Neural crest cell (in vitro differentiated cells): ENCODE measurements at places on chromosomes 11 and 22.

DNA sequence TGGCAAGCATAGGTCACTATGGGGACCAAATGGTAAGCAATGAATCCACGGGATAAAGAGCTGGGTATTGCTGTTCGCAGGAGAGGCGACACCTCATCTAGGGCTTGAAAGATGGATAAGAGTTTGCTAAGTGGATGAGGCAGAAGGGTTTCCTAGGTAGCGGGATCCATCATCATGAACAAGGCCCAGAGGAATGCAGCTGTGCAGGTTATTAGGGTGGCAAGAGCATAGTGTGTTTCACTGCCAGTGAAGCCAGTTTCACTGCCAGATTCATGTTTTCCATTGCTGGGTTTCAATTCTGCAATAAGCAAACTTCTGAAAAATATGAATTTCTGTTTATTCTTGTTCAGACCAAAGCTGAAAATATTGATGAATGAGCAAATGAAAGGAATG is 27.2 kb downstream of the WEE1 start:
- H3K36me3 ChIP-seq = no peaks in the 10 kb centered on the region
- no peaks in the 10 kb centered on the region for H3K27me3 ChIP-seq
- H3K4me1 ChIP-seq = peaks cover 11% of the 10 kb centered on the region
- H3K27ac ChIP-seq = peak overlapping the region; percentile 51
- H3K4me3 ChIP-seq = no peak overlapping the region

- peaks cover 4% of the 10 kb centered on the region for H3K4me1 ChIP-seq
- no peak overlapping the region for H3K4me3 ChIP-seq
- peaks cover 22% of the 10 kb centered on the region for H3K27me3 ChIP-seq
- no peaks in the 10 kb centered on the region for H3K36me3 ChIP-seq
- no peak overlapping the region for H3K27ac ChIP-seq
These were observed 23.6 kb downstream of the ALX4 start for GRCh38 chr11:44286268-44286880.

DNA sequence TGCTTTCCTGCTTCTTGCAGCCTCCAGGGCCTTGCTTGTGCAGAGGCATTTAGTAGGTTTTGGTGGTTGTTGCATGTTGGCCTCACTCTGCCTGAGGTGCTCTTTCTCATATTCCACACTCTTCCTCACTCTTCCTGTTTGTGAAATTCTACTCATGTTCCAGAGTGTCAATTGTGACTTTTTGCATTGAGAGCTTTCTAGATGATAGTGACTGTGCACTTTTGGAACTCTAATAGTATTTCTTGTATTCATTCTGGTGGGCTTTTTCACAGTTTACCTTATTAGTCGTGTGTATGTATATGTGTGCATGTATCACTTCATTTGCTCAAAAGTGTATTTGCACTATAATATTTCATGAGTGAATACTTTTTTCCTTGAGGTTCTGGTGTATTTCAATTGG is 11.3 kb downstream of the HSD17B12 start:
- peaks cover 25% of the 10 kb centered on the region for H3K36me3 ChIP-seq
- H3K4me3 ChIP-seq = no peak overlapping the region
- no peaks in the 10 kb centered on the region for H3K27me3 ChIP-seq

- H3K4me3 ChIP-seq = peak overlapping the region; percentile 91
- peaks cover 3% of the 10 kb centered on the region for H3K27me3 ChIP-seq
- no peak for DNase-seq
- peaks cover 31% of the 10 kb centered on the region for H3K4me1 ChIP-seq
These were observed 1.9 kb downstream of the BID start for GRCh38 chr22:17772249-17772957.

- no peak overlapping the region for H3K4me3 ChIP-seq
- no peak overlapping the region for H3K27ac ChIP-seq
- H3K36me3 ChIP-seq = no peaks in the 10 kb centered on the region
- H3K4me1 ChIP-seq = no peaks in the 10 kb centered on the region
- no peaks in the 10 kb centered on the region for H3K27me3 ChIP-seq
These were observed 22.1 kb downstream of the OR8G5 start for GRCh38 chr11:124278261-124278660.
